ENCODE measurements at places on chromosomes 3 and 15.

DNA sequence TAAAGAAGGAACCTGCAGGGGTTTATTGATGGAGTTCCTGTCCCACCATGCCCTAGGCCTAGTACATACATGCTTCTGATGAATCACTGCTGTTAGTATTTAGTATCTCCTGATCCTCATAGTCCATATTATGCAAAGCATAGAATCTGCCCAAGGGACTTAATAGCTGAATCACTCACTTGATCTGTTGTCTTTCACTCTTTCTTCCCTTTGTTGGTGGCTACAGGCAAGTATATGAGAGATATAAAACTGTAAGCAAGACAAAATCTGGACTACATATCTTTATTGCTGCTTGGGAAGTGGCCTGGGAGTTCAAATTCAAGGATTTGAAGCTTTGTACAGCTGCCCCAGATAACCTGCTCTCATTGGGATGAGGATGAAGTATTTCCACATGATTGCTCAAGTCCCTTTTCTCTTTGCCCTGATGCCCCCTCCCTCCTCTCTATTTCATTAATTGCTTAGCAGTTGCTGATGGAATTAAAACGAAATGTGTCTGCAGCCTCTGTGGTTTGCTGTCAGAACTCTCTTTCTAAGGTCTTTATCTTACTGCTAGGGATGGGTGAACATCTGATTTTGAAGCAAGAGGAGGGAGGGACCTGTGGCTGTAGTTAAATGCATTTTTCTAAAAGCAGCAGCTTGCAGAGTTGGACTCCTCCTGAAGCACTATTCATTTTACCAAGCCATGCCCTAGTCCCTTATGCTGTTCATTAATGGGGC is 114.1 kb downstream of the ZNF609 start:
- DNase-seq = no peak

DNA sequence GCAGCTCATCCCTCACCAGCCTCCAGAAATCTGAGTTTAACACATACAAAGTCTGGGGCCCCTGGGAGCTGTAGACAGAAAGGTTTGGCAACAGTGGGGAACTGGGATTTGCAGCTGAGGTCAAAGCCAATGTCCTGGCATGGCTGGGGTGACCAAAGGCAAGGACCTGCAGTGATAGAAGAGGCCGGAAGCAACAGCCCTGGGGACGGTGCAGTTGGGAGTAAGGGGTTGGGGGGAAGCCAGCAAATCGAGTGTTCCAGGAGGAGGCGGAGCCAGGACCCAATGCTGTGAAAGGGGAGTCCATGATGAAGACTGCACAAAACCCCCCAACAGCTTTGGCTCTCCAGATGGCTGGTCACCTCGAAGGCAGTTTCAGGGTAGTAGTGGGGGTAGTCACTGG is 74.1 kb upstream of the SPATA12 start:
- no peak for DNase-seq

DNA sequence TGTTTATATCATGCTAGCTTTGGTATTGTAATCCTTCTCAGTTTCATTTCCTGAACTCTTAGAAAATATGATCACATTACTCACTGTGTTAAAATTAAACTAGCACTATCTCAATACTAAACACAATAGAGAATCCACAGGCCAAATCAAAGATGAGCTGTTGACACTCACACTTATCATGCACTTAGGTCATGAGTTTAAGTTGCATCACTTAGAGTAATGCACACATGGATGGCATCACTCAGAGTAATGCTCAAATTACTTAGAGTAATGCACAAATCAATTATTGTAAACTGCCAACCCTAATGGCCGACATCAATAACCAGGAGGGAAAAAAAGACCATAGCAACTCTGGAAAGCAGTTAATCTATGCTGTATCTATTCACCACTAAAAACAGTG is 40.0 kb upstream of the MCF2L2 start:
- no peak for DNase-seq

GRCh38 chr3:30044515-30044914 is 561.9 kb upstream of the TGFBR2 start:
- no peak for DNase-seq

DNA sequence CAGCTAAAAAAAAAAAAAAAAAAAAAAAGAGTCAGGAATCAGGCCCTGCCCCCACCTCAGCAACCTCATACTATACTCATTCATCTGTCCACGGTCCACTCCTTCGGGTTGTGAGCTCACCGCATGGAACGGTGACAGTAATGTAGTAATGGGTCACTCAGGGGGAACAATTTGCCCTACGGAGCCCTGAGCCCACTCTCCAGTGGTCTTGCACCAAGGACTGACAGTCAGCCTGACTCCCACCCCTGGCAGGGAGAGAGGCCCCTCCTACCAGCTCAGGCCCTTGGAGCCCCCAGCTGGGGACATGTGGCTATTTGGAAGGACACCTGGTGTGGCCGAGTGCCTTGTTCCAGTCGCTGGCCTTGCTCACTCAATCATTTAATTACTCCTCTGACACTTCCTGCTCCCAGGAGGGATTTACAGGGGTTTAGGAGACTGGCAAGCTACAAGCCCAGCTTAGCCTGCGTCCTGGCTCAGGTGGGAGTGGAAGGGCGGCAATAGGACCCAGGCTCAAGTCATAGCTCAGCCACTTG is 19.9 kb upstream of the CACNA2D2 start:
- DNase-seq = no peak

GRCh38 chr15:75023872-75024636 is 664 bp downstream of the PPCDC start:
- no peak for DNase-seq

DNA sequence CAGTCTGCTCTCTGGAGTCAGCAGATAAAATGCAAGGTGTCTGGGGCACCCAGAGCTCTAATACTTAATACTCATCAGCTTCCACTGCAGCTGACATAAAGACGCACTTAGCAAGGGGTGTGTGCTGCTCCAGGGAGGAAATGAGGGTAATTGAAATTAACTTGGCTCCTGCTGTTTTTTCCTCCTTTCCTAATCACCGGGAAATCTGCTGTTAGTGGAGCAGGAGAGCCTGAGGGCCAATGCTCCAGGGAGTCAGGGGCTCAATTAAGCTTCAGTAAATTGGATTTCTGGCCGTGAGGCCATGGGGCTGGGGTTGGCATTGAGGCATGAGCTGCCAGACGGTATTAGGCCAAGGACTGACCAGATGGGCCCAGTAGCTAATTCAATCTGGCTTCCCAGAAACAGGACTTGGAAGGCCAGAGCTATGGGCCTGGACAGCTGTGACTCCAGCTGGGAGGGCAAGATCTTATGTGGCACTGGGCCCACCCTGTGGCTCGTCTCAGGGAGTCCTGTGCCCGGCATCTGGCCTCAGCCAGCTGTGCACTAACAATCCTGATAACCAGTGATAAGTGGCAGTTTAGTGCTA is 30.7 kb upstream of the CHRNB4 start:
- DNase-seq = no peak

- DNase-seq = no peak
Observed at GRCh38 chr15:76994971-76995945, at the start of gene PSTPIP1. TSS of gene PSTPIP1 (plus strand) at chr15:76995126. CDS start at chr15:76995574, 448 bp downstream.

GRCh38 chr3:198071602-198072287 is 111.7 kb downstream of the LMLN start:
- peak; percentile 9 for DNase-seq

DNA sequence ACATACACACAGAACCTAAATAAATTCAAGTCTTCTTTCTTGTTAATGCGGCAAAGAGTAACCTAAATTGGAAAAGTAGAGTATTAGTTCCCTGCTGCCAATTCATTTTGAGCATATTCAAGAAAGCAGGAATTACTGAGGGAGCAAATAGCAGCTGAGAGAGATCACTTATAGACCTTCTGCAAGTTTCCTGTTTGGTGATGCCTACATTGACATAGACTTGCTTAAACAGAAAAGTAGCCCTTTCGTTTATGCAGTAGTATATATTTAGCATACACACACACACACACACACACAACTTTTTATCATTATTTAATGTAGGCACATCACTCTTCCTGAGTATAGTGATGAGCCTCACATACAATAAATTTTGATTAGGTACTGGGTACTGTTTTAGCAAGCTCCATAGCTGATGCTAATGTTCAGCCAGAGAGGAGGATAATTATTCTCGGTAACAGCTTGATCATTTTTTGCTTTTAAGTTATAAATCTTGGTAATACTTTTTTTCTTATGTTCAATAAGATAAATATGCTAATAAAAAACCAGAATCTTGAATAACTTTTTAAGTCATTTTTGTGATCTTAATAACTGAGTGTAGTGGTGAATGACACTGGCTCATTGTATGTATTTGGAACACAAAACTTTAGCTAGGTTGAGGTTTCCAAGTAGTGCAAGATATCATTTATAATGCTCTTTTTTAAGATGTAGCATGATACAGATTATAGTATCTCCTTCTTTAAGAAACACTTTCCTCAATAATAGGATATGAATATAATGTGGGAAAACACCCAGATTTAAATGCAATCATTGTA is 174.7 kb downstream of the MBNL1 start:
- no peak for DNase-seq

DNA sequence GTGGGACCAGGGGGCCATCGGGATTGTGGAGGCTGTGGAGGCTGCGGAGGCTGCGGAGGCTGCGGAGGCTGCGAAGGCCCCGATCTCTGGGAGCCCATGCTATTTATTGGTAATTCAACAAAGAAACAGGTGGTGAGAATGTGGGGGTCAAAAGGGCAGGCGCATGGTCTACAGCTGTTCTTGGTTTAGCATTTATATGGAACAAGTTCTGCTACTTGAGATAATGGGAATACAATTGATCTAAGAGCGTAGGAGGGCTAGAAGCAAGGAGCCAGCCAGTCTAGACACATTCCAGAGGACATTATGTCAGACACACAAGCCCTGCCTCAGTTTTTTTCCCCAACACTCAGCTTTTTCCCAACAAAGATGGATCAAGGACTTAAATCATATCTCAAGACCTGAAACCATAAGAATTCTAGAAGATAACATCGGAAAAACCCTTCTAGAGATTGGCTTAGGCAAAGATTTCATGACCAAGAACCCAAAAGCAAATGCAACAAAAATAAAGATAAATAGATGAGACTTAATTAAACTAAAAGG is 20.1 kb downstream of the C3orf80 start:
- DNase-seq = no peak

DNA sequence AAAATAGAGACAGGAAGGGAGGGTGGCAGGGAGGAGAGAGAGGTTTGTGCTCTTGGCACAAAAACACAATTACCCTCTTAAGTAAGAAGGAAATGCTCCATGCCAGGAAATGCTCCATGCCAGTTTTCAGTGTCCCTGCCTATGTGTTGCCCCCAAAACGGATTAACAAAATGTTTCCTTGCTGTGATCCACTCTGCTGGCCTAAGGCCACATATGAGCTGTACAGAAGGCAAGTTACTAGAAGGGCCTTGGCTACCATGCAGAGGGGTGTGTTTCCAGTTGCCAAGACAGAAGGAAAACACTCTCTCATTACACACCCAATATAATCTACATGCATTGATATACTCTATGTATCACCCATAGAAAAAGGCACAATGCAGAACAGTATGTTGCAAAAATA is 98.2 kb upstream of the PTPRG start:
- no peak for DNase-seq

GRCh38 chr3:69750549-69750948 is 11.3 kb downstream of the MITF start:
- no peak for DNase-seq

DNA sequence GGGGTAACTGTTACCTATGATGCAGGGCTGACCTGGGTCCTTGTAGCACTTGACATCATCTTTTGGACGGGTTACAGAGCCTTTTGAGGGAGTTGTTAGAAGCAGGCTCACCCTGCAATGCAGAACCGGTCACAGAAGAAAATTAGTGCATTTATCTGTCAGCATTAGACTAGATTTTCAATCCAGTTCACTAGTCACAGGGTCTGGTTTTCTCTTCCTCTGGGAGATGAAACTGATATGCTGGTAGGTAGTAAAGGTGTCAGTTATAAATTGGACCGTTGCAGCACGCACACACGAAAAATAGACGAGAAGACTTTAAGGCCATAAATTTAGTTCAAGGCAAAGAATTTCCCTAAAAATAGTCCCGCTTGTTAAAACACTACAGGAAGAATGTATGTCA is 532.3 kb upstream of the ATP11B start:
- DNase-seq = no peak

DNA sequence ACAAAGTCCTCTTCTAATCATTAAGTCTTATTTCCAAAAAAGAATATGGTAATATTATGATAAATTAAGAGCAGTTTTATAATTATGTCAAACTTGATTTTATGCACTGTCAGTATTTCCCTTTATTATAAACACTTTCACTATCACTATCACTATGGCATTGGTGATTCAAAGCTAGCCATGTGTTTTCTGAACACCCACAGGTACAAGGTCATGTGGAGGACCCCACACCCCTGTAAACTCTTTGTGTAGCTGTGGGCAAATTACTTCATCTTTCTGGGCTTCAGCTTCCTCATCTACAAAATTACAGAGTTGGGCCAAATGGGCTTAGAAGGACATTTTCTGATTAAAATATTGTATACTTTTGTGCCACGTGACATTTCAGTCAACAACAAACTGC is 41.7 kb downstream of the FBXL22 start:
- DNase-seq = no peak

GRCh38 chr15:20352241-20353200 is 189.1 kb downstream of the GOLGA6L6 start:
- no peak for DNase-seq

DNA sequence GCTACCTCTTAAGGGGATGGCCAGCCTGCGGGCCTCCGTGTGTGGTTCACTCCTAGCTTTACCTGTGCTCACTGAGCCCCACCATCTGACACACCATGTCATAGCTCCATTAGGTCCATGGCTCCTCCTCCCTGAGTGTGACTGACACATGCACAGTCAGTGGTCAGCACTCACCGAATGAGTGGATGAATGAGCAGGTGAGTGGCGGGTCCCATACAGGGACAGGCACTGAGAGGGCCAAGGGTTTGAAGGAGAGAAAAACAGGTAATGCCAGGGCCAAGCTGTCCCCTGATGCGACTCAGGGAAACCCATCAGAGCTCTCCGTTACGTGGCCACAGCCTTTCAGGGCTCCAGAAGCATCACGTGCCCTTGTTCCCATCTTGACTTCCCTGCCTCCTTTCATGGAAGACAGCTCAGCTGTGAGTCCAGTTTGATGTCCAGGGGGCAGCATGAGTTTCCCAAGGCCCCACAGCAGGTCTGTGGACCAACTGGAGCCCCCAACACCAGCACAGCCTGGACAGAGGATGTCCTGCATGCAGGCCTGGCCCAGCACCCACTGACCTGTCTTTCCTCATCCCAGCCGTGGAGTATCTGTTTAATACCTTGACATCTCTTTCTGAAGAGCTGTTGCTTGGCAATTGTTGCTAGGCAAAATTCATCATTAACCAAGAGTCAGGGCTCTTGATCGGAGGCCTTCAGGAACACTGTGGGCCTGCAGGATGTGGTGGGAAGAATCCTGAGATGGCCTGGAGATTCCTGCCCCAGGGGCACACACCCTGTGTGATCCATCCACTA is 84.4 kb downstream of the PLXNA1 start:
- DNase-seq = no peak

DNA sequence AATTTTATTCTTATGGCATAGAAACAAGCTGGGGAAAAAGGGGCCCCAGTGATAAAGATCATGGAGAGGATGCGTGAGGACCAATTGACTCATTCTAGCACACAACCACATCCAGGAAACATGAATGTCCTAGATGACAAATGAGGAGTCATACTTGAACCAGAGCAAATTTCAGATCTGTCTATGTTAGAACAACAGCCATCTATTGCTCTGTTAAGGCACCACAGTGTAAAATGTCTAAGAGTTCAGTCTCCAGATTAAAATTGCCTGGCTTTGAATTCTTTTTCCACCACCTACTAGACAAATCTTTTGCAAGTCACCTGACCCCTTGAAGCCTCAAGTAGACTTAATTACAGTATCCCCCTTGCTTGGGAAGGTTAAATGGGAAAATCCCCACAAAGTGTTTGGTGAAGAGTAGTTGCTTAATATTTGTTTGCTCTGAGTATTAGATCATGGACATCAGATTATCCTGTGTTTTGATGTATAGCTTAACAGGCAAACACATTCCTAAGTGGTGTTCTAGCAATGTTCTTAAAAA is 258.7 kb upstream of the TGFBR2 start:
- DNase-seq = no peak

Data from stimulated activated CD8-positive, alpha-beta memory T cell treated with anti-CD3 and anti-CD28 coated beads, Interleukin-2, amount 100 ng/mL, for 1 hour (primary cell).